Stimulated activated naive CD8-positive, alpha-beta T cell treated with anti-CD3 and anti-CD28 coated beads, Interleukin-15, amount 100 ng/mL, for 72 hours (primary cell): ENCODE measurements at places on chromosomes 5 and 9.

DNA sequence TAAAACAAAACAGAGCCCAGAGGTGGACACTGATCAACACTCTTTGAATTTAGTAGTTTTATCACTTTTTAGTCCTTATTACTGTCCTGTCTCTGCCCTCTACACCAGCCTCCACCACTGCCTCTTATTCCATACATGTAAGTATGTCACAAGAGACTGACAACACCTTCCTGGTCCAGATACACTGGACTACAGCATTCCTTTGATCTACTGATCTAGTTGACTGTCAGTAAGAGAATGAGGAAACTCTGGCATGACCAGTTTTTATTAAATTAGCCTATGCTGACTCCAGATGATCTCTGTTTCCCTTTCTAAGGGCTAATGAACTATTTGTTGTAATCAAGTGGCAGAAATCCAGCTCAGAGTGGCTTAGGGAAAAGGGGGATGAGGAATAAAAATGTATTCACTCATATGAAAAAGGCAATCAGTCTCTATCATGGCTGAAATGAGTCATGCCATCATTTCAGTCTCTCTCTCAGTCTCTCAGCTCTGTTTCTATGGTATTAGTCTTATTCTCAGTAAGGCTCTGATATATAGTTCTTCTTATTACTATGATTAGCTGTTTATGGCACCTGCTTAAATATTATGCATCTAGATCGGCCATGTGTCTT, 5.5 kb downstream of the ARHGEF37 start:
- no peak for DNase-seq

GRCh38 chr5:10268100-10268499, 18.0 kb downstream of the CCT5 start:
- no peak for DNase-seq

DNA sequence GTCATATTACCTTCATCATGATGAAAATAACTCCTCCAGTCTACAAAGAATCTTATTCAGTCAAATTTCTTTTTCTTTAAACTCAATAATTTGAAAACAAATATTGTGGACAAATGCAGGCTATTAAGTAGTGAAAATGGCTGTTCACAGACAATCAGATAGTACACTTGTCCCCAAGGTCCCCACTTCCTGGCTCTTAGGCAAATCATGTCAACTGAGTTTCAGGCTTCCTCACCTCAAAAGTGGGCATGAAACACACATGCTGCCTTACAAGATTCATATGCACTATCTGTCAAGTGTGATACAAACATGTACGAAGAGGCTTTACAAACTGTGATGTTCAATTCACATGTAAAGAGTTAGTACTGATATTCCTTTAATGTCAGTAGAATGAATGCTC, 385.2 kb upstream of the SEMA6A start:
- no peak for DNase-seq

DNA sequence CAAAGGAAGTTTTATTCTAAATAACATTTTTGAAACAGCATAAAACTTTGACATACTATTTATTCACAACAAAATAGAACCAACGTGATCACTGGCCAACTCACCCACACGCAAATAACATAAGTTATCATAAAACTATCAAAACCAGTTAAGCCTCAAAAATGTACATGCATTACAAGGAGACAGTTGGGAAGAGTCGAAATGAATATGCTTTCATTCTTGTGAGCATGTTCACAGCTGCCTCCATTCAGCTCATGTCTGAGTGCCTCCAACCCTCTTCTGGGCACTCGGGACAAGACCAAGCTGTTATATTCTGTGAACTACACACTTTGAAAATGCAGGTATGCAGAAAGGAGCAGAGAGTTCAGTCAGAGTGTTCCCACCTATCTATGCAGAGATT, 284.9 kb downstream of the BNC2 start:
- DNase-seq = no peak

GRCh38 chr9:132241483-132241839, 79.6 kb downstream of the NTNG2 start:
- DNase-seq = no peak

GRCh38 chr9:131034268-131034667, 25.3 kb downstream of the LAMC3 start:
- DNase-seq = no peak

- no peak for DNase-seq
These were observed 32.8 kb upstream of the PLIN2 start for GRCh38 chr9:19160085-19160484.
